Epithelial cell of umbilical artery (primary cell): ENCODE measurements at places on chromosomes 16 and 17. TPM values are rescaled to one million over a fixed set of nuclear protein-coding genes. Genes with fewer than 3 reads are reported as not detected.

MPP3 gene
- 5.5 and 6.8 TPM in 2 replicates for total RNA-seq

IRX6 gene
- total RNA-seq, result not detected in 2 replicates

EDC4 gene
- total RNA-seq, result 39.8 and 50.3 TPM in 2 replicates

HCRT gene
- not detected in 2 replicates for total RNA-seq

SLC13A2 gene
- not detected in 2 replicates for total RNA-seq

PRDM7 gene
- not detected in 2 replicates for total RNA-seq

CEP295NL gene
- total RNA-seq, result 0.32 and 2.1 TPM in 2 replicates

MVP gene
- 167 and 215 TPM in 2 replicates for total RNA-seq

CDT1 gene
- 13.3 and 17.0 TPM in 2 replicates for total RNA-seq

CLEC18A gene
- 0.61 TPM in 1 of 2 replicates, not detected in the other for total RNA-seq

HEATR9 gene
- not detected in 2 replicates for total RNA-seq

SSTR5 gene
- total RNA-seq, result not detected in 2 replicates

PRSS33 gene
- total RNA-seq, result not detected in 2 replicates

ZP2 gene
- total RNA-seq, result not detected in 2 replicates

TTLL6 gene
- not detected in 2 replicates for total RNA-seq

CCDC200 gene
- not detected in 2 replicates for total RNA-seq

CLDN6 gene
- total RNA-seq, result not detected in 2 replicates

CORO6 gene
- total RNA-seq, result 2.9 and 4.0 TPM in 2 replicates

CD300H gene
- total RNA-seq, result not detected in 2 replicates

TRPV3 gene
- total RNA-seq, result under 0.01 TPM in 1 of 2 replicates, not detected in the other

CLEC3A gene
- total RNA-seq, result not detected in 2 replicates

CIBAR2 gene
- total RNA-seq, result not detected in 2 replicates

ACAP1 gene
- total RNA-seq, result not detected in 2 replicates

SOST gene
- not detected in 2 replicates for total RNA-seq

RHBDF1 gene
- total RNA-seq, result 16.6 and 19.5 TPM in 2 replicates

KCTD19 gene
- total RNA-seq, result 0.61 TPM in 1 of 2 replicates, not detected in the other

SPNS3 gene
- total RNA-seq, result 0.15 TPM in 1 of 2 replicates, not detected in the other

SNAI3 gene
- total RNA-seq, result 0.32 TPM in 1 of 2 replicates, not detected in the other

PIK3R6 gene
- not detected in 2 replicates for total RNA-seq

CTRB2 gene
- total RNA-seq, result not detected in 2 replicates

CACNG3 gene
- not detected in 2 replicates for total RNA-seq

CHAD gene
- not detected in 2 replicates for total RNA-seq

KRT24 gene
- total RNA-seq, result not detected in 2 replicates

EFCAB5 gene
- 0.15 and 0.97 TPM in 2 replicates for total RNA-seq

MARCHF10 gene
- under 0.01 TPM in 1 of 2 replicates, not detected in the other for total RNA-seq

RCVRN gene
- not detected in 2 replicates for total RNA-seq

C1QTNF1 gene
- total RNA-seq, result 2.9 and 17.9 TPM in 2 replicates

CBFA2T3 gene
- not detected in 2 replicates for total RNA-seq

KCNG4 gene
- total RNA-seq, result not detected in 2 replicates

SEC14L1 gene
- total RNA-seq, result 291 and 334 TPM in 2 replicates

GP2 gene
- total RNA-seq, result not detected in 2 replicates

NT5M gene
- 0.97 and 2.1 TPM in 2 replicates for total RNA-seq

XAF1 gene
- 12.3 and 129 TPM in 2 replicates for total RNA-seq

KRTAP2-4 gene
- not detected in 2 replicates for total RNA-seq

FNDC8 gene
- total RNA-seq, result not detected in 2 replicates

DNAI2 gene
- total RNA-seq, result not detected in 2 replicates

PLD6 gene
- total RNA-seq, result 2.3 and 2.9 TPM in 2 replicates

TBX6 gene
- under 0.01 and 0.15 TPM in 2 replicates for total RNA-seq

GSE1 gene
- total RNA-seq, result 7.8 and 11.2 TPM in 2 replicates

TOX3 gene
- not detected in 2 replicates for total RNA-seq

DRC3 gene
- 0.76 and 0.97 TPM in 2 replicates for total RNA-seq

SDR42E1 gene
- total RNA-seq, result under 0.01 and 0.46 TPM in 2 replicates
